ENCODE measurements at places on chromosomes 3 and 15. TPM values are rescaled to one million over a fixed set of nuclear protein-coding genes. Genes with fewer than 3 reads are reported as not detected.

The ADGRG7 gene
- 90.1 TPM for polyA plus RNA-seq

The ACTR8 gene
- polyA plus RNA-seq = 27.0 TPM

The NMNAT3 gene
- 2.5 TPM for polyA plus RNA-seq

DNA sequence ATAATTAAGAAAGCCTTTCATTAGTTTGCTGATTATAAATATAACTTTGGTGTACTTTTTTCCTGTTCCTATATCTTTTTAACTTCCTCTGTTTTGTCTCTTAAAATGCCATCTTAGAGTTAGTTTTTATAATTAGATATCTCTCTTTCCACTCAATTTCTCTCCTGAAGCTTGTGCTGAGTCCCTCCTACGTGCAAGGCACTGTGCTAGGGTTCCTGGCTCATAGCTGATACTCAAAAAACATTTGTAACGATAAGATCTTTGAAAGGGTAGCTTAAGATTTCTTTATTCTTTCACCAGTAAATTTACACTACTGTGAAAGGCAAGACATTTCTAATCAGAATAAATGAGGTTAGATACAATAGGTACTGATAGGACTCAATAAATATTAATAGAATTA lies 358.8 kb downstream of the MECOM start:
- DNase-seq = no peak

The CILP gene
- 0.67 TPM for polyA plus RNA-seq

DNA sequence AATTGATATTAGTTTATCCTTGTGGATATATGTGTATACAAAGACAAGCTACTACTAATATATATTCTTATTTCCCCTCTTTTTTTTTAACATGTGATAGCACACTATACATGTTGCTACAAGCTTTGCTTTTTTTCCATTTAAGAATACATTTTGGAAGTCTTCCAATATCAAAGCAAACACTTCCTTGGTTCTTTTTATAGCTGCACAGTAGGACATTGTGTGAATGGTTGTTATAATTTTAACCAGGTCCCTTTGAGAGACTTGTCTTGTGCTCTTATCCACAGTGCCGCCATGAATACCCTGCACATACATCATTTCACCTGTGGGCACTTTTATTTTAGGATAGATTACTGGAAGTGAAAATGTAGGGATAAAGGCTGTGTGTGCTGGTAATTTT lies 88.7 kb downstream of the CACNA2D3 start:
- DNase-seq = no peak

All from small intestine (tissue), 16 donors.